ENCODE measurements at places on chromosomes 3 and 15.

DNA sequence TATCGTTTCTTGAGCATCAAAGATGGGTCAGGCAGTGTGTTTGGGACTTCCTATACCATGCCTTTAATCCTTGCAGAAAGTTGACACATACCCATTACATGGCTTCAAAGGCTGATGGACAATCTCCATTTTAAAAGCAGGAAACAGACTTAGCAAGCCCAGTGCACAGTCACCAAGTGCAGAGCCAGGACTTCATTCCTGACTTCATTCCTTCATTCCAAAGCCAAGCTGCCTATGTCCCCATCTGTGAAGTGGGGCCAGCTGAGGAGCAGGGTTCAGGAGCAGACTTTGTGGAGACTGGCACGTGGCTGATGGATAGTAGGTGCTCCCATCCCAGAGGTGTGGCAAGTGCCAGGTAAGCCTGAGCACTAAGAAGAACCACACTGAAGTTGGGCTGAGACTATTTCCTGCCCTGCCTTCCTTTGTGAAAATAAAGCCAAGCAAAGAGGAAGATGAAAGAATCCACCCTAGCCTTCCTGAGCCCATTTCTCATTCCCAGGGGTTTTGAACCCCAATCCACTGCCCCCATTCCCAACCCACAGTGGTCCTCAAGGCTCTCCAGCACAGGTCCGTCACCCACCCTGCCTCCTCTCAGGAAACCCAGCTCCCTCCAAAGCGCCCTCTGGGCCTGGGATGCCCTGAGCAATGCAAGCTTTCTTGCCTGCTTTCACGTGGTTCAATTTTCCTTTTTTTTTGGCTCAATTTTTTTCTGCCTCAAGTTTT, 1.8 kb downstream of the CX3CR1 start:
- no peak for DNase-seq

DNA sequence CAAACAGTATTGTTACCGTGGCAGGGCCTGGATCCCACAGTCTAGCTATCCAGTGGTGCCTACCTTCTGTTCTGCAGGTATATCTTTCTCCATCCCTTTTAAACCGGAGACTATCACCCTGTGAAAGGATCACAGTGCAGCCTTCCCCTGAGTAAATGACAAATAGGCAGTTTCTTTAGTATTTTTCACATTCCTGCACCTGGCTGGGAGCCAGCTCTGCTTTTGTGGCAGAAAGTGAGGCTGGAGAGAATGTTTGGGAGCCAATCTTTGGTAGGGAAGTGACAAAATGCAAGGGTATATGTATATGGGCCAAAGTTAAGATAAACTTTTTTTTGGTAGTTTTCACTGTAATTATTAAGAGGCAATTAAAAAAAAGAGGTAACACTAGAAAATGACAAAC, 54.8 kb downstream of the ARHGEF26 start:
- no peak for DNase-seq

GRCh38 chr3:11323813-11324212, 51.6 kb downstream of the ATG7 start:
- DNase-seq = no peak

GRCh38 chr3:4231041-4231440, 72.1 kb upstream of the SETMAR start:
- DNase-seq = no peak

DNA sequence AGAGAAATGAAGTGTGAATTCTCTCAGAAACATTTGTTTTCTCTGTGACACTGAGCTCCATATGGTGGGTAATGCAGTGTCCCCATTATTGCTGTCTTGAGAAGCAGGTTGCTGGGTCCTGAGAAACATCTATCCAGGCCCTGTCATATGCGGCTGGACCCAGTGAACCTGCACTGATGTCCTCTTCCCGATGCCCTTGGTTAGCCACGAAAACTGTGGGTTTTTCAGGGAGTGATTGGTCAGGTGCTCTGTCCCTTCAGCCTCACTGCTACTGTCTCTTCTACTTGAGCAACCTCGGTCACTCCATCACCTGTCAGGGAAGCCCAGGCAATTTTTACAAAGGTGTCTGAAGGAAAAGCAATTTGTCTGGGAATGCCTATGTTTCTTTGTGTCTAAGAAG, 77.0 kb downstream of the SLC7A14 start:
- no peak for DNase-seq

DNA sequence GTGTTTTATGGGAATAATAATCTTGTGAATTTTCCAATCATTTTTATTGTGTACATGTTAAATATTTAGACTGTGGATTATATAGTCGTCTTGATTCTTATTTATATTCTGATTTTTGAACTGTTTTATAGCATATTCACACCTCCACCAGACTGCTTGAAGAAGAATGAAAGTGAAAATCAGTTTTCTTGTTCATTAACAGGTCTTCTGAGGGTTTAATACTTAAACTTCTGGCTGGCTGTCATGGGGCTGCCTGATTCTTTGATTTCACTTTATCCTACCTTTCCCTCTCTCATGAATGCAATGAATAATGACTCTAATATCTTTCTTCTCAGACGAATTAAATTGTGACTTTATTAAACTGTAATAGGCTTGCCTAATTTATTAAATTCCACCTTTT, 56.2 kb downstream of the ATP2C1 start:
- no peak for DNase-seq

DNA sequence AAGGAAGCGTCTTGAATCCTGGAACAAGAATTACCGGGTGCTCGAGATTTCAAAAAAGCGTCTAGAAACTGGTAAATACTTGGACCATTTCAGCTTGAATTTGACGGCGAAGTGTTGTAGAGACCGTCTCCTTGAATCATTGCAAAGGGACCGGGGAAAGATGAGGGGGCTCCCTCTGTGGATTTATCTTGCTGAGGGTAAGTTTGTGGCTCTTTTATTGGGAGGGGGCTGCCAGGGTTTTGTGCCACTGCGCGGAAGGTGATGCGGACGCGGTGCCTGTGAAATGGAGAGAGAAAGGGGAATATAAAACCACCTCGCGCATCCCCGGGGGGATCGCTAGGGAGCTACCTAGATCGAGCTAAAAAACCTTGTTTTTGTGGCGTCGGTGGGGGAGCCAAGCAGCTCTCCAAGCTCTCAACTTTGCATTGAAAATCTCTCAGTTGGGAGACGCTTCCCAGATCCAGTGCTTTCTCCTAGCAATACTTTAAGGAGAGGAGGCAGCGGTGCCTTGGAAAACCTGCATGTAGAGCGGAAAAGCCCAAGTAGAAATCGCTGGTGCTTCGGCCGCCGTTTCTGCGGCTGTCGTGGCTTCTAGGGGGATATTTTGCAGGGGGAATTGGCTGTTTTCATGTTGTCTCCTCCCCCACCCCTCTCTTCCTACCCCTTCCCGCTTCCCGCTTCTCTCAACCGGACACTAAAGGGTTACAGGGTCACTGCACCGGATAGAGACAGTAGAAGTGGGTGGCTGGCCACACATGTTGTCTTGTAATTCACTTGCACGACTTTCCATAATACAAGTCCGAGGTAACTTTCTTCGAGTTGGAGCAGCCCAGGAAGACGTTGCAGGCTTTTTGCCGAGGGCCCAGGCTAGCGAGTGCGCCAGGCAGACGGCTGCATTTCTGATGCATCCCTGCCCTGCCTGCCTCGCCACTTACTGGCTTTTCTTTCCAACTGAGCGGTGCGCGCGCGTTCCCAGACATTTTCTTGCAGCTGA, 187.6 kb downstream of the NLGN1 start:
- DNase-seq = peak; percentile 51

DNA sequence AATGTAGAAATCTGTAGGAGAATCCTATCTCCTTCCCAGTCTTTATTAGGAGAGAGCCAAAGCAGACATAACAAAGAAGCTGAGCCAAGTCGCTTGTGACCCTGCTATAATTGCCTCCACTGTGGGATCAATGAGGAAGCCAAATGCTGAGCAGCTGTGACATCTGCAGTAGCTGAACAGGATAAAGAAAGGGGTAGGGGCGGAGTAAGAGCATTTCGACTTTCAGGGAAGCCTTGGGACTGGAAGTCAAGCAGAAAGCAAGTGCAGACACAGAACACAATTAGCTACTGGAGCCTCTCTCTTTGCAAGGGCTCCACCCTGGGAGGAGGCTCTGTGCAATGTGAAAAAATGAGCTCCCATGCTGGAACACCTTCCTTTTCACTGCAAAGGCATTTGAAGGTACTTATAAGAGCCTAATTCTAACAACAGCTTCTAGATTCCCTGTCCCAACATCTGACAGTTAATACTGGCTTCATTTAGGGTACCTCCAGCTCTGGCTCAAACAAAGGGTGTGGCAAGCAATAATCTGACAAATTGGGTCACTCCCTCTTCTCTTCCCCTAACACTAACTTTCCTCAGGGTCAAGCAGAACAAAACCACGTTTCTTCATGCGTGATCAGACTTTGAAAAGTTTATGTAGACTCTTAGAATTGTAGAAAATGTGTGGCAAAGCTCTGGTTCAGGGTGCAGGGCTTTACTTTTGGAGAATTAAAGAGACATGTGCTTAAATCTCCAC, 166.4 kb downstream of the CADPS start:
- DNase-seq = no peak
